CD4-positive, alpha-beta T cell treated with Interleukin-6 at 100 ng/mL for 8 hours (primary cell): ENCODE measurements at places on chromosomes 1 and 21.

GRCh38 chr1:162913345-162913744, 52.4 kb upstream of the CCDC190 start:
- DNase-seq: no peak

GRCh38 chr1:13600762-13601453, 17.3 kb downstream of the PDPN start:
- no peak for DNase-seq

DNA sequence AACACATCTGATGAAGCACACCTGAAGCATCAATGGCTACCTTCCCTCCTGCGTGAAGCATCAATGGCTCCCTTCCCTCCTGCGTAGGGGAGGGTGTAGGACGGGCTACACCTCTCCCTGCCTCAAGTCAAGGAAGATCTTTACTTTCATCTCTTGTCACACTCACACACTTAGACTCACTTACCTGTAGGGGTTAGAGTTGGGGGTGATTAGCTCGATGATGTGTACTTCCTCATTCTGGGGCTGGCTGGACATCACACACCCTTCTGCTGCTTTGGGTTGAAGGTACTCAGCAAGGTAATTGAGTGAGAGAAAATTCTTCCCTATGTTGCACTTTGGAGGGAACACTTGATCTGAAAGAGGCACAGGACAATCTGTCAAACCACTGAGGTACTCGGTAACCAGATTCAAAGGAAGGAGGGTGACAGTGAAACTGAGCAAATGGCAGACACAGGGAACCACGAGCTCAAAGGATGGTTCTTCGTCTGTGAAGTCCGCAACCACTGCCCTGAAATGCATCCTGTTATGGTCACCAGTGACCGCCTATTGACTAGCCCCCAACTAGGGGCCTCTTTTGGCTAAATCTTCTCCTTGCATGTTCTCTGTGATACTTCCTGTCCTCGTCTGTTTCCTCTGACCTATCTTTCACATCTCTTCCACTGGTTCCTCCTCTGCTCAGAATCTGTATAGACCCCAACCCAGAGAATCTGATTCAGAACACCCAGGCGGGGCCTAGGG, 156.2 kb downstream of the TGFBR3 start:
- DNase-seq: no peak

DNA sequence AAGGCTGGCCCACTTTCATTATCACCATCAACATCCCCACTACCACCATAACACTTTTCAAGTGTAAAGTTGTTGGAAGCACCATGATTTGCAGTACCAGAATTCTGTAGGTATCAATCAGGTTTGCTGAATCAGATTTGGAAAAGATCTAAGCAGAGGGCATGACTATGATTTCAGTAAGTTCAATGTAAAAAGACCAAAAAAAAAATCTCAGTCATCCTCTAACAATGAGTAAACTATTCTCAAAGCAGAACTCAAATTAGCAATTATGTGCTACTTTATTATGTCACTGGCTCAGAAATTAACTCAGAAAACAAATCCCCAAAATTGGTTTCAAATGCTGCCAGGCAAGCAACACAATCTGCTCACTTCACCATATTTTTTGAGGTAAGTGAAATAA, 187.8 kb upstream of the HP1BP3 start:
- no peak for DNase-seq

GRCh38 chr1:9395018-9395417, 102.3 kb downstream of the SPSB1 start:
- no peak for DNase-seq

GRCh38 chr1:205939690-205940330, 3.4 kb downstream of the SLC26A9 start:
- no peak for DNase-seq

- no peak for DNase-seq
Measured at GRCh38 chr1:200081151-200081968, 53.9 kb downstream of the NR5A2 start.

DNA sequence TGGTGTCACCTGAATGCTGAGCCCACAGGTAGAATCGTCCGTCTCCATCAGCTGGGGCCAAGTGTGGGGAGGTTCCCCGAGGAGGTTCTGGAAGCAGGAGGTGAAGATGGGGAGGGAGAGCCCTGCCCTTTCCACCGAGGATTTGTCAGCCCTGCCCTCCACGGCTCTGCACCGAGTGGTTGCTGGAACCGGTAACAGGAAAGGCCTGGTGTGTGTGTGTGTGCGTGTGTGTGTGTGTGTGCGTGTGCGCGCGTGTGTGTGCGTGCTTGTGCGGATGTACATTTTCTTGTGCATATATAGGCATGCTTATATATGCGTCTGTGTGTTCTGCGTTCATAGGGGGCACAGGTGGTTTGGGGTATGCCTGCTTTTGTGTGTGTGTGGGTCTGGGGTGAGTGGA, 3.5 kb downstream of the NBL1 start:
- DNase-seq: peak; percentile 30

- DNase-seq: no peak
Measured at GRCh38 chr1:156394835-156395461, 25.9 kb downstream of the RHBG start.

DNA sequence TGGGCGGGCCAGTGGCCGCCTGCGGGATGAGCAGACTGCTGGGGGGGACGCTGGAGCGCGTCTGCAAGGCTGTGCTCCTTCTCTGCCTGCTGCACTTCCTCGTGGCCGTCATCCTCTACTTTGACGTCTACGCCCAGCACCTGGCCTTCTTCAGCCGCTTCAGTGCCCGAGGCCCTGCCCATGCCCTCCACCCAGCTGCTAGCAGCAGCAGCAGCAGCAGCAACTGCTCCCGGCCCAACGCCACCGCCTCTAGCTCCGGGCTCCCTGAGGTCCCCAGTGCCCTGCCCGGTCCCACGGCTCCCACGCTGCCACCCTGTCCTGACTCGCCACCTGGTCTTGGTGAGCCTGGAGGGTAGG, 2.1 kb downstream of the B4GALT2 start:
- DNase-seq: no peak

GRCh38 chr1:209646558-209646957, 5.7 kb downstream of the LAMB3 start:
- no peak for DNase-seq

GRCh38 chr1:33784876-33785275, 79.0 kb upstream of the HMGB4 start:
- DNase-seq: no peak

- no peak for DNase-seq
Measured at GRCh38 chr1:76477156-76477555, 390.1 kb upstream of the ST6GALNAC5 start.

DNA sequence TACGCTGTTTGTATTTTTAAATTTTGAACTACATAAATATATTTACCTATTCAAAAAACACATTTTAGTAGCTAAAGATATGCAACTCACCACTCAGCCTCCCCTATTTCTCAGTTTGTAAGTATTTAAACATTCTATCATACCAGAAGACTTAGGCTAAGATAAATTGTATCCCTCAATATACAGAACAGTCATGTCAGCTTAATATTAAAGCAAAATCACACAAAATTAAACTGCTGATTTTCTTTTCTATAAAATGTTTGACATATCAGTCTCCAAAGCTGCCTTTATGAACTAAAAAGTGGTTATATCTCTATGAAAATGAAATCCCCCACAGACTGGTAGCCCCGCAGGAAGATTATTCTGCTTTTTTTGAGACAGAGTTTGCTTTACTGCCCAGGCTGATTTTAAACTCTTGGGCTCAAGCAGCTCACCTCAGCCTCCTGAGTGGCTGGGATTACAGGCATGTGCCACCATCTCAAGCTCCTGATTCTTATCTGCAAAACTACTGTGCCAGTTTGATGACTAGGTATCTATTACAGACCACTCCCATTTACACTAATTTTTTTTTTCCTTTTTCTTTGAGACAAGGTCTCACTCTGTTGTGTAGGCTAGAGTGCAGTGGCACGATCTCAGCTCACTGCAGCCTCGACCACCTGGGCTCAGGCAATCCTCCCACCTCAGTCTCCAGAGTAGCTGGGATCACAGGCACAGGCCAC, 37.6 kb downstream of the NRDC start:
- DNase-seq: no peak

- no peak for DNase-seq
Measured at GRCh38 chr1:156063997-156064285, 3.0 kb downstream of the RAB25 start.

- peak; percentile 68 for DNase-seq
Measured at GRCh38 chr1:155000726-155001424, 1.7 kb upstream of the ZBTB7B start.

- DNase-seq: no peak
Measured at GRCh38 chr1:235864469-235864868, 2.2 kb downstream of the LYST start.

- DNase-seq: no peak
Measured at GRCh38 chr1:181080556-181080955, 7.9 kb upstream of the IER5 start.

DNA sequence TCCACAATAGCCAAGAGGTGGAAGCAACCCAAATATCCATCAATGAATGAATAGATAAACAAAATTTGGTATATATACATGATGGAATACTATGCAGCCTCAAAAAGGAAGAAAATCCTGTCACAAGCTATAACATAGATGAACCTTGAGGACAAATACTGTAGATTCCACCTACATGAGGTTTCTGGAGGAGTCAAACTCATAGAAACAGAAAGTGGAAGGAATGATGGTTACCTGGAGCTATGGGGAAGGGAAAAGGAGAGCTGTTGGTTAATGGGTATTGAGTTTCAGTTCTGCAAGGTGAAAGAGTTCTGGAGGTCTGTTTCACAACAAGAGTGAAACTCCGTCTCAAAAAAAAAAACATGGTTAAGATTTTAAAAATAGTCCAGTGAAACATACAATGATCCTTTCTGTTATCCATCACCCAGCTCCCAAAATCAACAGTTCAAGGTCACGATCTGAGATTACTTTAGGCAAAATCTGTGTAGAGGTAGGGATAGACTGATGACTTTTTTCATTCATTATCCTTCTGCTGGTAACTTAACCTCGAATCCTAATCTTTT, 80.8 kb upstream of the HNRNPU start:
- DNase-seq: no peak

- DNase-seq: no peak
Measured at GRCh38 chr21:26495283-26495849, 77.7 kb downstream of the CYYR1 start.
